ENCODE measurements at places on chromosomes 7 and 10.

DNA sequence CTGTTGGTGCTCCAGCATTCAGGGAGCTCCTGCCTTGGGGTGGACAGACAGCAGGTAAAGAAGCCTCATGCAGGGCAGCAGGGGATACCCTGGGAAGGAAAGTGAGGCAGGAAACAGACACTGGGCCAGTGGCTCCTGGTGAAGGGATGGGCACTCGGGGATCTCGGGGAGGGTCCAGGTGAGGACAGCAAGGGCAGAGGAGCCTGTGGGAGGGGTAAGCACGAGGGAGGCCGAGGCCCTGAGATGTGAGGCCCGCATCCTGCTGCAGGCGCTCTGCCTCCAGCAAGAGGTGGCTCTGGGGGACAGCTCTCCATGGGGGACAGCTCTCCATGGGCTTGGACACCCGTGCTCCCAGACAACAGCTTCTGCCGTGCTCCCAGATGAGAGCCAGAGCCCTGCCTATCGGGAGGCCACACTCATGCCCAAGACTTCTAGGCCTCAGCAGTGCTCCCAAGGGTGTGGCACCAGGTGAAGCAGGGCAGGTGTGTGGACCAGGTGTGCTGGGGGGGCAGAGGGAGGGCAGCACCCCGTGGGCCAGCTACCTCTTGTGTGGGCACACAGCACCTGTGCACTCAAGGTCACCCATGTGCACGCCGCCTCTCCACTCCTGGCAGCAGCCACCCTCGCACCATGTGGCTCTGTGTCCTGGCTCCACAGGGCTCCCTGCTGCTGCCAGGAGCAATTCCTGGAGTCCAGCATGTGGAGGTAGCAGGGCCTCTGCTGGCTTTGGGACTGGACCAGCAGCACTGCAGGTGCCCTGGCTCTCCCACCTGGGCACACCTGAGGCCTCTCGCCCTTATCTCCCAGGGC lies 93.6 kb upstream of the INSIG1 start:
- DNase-seq = no peak

DNA sequence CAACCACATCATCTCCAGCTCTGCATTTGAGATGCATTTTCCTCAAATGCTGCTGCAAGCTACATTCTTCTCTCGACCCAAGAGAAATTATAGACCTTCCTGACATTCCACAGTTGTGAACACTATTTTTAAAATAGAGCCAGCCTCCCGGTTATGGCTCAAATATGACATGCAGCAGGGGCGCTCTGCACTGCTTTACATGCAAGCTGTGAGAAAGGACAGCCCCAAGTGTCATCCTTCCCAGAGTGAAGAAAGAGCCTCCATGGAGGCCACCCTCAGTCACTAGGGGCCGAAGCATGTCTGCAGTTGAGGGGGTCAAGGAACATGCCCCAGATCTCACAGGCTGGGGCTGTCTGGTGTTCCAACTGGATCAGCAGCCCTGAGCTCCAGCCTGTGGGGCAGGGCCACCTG lies 63.9 kb upstream of the CHST15 start:
- no peak for DNase-seq

- DNase-seq = no peak
These were observed 112.5 kb downstream of the RALA start for GRCh38 chr7:39735903-39736302.

DNA sequence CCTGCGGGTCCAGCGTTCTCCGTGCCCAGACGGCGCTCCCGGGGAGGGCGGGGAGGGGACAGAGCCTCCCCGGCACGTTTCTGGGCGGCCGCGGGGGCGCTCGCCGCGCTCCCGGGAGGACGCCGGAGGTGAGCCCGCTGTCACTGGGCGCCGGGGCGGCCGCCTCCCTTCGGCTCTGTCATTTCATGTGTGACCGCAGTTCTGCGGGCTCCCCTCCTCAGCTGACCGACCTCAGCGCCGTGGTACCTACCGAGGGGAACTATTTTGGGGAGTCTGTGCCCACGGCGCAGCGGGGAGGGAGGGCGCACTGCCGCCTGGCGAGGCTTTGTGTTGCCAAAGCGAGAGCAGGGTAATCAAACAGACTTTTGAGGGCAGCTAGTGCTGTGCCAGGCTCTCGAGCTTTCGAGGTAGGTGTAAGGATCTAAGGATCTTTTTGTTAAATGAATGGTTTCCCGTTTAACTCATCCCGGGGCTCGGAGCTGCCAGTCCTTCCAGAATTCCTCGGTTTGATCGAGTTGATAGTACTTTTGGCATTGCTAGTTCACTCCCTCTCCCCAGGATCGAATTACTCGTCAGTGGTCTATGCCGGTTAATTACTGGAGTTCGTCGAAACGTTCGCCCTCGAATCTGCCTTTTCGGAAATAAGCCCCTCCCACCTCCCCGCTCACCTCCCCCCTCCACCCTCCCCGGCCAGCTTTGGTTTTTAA lies 1.9 kb downstream of the ARID5B start:
- no peak for DNase-seq

GRCh38 chr10:117499248-117500105 lies 43.1 kb upstream of the EMX2 start:
- DNase-seq = no peak

DNA sequence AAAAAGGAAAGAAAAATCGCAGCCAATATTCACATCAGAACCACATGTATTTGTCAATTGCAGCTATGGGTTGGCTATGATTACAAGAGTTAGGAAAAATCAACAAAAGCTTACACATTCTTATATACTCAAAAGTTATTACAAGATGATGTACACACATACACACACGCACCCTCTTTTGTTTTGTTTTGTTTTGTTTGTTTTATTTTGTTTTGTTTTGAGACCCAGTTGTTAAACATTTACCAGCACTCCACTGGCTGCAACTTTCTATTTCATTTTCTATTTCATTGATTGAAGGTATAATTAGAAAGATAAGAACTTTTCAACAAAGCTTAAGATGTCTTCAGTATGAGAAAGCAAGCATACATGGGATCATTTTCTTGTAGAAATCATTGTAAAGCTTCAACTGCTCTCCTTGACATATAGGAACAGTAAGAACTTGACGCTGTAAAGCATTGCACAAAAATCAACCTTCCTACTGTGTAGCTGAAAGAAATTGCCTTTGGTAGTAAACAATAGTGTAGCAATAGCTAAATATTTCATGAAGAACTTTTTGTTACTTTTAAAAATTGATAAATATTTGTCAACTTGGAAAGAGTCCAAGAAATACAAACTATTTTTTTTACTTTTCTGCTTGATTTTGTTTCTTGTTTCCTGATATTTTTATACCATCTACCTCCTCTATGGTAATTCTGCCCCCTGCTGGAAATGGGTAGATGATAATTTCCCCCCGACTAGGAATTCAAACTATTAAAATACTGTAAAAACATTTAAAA lies 205.9 kb downstream of the MBL2 start:
- no peak for DNase-seq

Measured in NCI-H2081 treated with DMSO at 0.1 percent for 48 hours (cell line).